ENCODE measurements at places on chromosomes 7 and 10.

- no peak for DNase-seq
Measured at GRCh38 chr7:41222746-41223145, 480.1 kb downstream of the INHBA start.

DNA sequence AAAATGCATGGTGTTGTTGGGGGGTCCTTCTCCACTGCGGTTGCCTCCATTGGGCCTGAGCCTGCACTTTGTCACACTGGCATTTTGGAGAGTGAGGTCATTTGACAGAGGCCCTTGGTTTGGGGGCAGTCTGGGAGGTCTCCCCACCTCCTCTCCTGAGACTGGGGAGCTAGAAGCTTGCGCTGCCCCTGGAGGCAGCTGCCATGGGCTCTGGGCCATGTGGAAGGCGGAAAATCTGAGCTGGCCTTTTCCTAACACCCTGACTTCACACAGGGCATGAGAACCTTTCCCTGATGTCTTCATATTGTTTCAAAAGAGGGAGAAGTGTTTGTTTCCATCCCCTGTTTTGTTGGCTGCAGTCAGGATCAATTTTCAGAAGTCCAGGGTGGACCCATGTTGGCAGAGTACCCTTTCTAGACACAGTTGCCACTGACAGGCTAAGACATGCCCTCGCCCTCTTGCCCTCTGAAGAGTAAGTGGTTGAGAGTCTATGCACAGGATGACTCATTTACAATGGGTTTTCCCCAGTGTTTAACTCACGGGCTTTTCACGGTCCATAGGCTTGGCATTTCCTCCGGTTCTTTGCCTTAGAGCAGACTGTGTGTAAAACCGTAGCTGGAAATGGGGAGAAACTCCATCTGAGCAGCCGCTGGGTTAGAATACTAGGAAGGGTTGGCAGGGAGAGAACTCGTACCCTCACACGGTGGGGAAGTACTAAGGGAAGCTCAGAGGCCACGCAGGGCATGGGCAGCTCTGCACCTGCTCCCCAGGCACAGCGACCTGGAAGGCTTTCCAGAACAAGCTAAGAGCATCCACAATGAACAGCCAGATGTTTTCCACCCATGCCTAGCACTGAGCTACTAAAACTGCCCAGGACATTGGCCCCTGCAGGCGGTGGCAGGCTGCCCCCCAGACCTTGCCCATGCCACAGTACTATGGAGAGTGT, 655.0 kb downstream of the SDK1 start:
- no peak for DNase-seq

DNA sequence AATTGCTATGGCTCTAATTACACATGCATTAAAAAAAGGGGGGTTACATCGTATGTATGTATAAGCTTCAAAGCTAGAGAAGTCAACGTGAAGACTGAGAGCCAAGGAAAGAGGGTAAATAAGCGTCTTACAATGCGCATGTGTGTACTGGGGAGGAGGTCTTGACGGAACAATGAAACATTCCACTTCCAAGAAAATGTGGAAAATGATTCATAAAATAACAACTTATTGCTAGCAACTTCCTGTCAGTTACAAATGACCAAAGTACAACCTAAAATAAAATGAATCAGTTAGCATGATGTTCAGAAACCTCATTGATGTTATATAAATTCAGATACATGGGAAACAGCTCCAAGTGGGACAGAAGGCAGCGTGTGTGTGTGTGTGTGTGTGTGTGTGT, 104.1 kb upstream of the RHEB start:
- no peak for DNase-seq

DNA sequence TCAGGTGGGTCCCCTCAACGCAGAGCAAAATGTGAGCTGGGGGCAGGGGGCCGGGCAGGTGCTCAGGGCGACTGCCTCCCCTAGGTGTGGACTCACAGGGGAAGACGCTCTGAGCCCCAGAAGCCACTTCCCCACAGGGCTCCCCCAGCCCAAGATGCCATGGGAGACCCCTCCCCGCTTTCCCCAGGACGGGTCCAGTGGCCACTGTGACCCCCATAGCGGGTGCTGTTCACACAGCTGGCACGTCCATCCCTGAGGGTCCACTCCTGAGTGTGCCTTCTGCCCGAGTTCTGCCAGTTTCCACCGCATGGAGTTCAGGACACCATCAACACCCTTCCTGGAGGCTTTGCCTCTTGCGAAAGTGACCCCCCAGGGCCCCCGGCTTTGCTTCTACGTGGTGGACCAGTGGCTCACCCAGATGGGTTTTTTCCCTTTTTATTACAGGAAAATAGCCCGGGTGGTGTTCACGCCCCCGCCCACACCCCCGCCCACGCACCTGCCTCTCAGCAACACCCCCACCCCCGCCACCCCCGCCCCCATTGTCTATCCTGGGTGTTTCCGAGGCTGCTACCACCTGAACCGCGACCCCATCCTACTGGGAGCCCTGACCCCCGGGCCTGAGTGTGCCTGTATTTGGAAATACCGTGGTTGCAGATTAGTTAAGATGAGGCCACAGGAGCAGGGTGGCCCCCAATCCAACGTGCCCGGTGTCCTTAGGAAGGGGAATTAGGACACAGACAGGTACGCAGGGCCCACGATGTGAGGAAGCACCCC, 32.0 kb downstream of the ADAP1 start:
- DNase-seq: peak; percentile 48

- DNase-seq: no peak
Measured at GRCh38 chr10:73552819-73553715, 38.1 kb downstream of the USP54 start.

- no peak for DNase-seq
Measured at GRCh38 chr7:103447073-103447960, 1.3 kb upstream of the SLC26A5 start.

DNA sequence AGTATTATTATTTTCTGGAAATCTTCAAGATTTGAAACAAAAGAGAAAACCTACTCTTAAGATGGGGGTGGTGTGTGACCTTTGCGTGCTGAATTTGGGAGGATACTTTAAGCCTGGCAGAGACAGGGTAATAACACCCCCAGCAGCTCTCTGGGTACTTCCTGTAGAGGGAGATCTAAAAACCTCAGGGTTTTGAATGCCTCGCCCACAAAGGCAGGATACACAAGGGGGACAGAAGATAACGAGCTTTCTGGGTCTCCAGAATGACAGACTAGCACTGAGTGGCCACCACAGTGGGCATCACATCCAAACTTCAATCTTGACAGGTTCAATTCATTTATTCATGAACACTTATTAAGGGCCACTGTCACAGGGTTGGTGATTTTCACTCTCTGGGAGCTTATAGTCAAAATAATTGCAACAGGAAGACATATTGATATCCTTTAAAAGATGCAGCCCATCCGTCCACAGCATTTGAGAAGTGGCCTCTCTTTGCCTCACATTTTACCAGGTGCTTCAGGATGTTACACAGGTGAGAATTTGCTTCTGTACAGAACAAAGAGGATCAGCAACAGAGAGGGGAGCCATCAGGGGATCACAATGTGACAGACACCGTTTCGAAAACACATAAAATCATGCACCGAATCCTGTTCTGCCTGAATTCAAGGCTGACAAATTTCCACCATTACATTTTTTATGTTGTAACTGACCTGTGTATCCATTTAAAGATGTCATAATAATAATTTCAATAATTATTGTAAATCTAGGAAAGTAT, 14.3 kb downstream of the CPA1 start:
- DNase-seq: no peak

GRCh38 chr10:76168437-76168836, 737.0 kb downstream of the LRMDA start:
- DNase-seq: no peak

DNA sequence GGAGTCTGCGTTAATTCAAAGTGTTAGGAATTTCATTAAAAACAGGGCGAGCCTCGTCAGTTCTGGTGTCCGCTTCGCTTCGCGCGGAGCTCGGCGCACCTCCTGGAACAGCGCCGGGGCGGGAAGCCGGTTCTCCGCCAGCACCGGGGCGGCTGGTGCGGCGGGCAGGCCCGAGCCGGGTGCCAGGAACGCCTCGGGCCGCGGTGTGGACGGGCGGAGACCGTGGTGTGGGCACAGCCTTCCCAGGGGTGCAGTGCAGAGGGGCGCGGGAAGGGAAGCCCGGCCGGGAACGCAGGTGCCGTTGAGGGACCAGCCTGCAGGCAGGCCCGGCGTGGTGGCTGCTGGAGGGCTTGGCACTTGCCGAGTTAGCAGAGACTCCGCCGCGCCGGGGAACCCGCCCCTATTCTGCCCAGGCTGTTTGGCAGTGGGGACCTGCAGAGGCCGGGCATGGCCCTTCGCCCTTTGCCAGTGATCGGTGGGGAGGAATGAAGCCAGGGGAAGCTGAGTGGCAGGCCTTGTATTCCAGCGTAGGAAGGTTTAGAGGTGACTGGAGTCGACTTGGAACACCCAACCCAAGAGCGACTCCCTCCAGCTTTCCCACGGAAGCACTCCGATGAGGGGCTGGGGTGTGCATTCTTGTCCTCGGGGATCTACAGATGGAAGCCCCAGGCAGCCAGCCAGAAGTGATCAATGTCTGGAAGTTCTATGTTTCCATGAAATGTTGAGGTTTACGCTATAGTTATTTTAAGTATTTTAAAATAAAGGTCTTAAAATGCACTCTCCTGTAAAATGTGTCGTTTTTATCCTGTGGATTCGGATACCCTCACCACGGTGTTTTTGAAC, 945 bp upstream of the RHEB start:
- DNase-seq: peak; percentile 8

- no peak for DNase-seq
Measured at GRCh38 chr7:114303301-114303700, 111.3 kb upstream of the FOXP2 start.

Data from stimulated activated CD8-positive, alpha-beta memory T cell treated with anti-CD3 and anti-CD28 coated beads, Interleukin-2, amount 100 ng/mL, for 1 hour (primary cell).